ENCODE measurements at places on chromosomes 6 and 20.

DNA sequence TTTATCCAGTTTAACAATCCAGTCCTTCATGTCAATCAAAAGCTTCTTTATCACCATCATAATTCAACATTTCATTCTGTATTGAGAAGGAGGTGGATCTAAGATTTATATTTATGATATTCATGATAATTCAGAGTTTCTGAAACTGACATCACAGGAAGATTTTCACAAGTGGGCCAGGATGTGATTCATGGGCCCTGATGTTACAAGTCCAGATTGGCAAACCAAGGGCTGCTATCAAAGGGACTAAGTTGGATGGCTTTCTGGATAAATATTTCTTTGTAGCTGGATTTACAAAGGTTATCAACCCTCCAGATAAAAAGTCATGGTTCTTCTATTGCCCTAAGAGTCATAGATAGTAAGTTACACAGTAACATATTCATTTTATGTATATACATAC lies 866.5 kb downstream of the KIF16B start:
- no peak for DNase-seq

GRCh38 chr20:62728781-62729300 lies 20.2 kb downstream of the NTSR1 start:
- DNase-seq, result no peak

DNA sequence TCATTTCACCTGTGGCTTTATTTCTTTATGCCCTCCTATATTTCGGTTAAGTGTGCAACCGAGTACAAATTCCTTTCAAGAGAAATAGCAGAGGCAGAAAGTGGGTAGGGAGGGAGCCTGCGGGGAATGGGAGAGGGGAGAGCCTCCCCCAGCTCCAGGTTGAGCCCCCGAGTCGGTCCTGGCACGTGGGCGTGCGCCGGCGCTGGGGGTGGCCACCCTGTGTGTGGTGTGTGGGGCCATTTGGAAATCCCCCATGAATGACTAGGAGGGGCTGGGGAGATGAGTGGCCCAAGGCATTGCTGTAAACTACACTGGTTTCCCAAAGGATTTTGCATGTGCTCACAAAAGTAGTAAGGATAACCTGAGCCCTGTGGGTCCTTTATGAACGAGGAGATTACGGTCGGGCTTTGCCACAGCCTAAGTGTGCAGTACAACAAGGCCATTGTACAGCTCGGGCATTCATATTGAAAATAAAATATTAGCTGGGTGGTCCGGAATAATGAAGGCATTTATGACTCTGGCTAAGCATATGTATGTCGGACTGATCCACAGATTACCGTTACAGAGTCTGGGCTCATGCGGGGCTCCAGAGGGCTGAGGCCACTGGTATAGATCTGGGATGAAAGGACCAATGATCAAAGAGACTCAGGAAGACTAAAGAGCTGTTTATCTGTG lies 84.5 kb upstream of the RALGAPA2 start:
- DNase-seq, result no peak

DNA sequence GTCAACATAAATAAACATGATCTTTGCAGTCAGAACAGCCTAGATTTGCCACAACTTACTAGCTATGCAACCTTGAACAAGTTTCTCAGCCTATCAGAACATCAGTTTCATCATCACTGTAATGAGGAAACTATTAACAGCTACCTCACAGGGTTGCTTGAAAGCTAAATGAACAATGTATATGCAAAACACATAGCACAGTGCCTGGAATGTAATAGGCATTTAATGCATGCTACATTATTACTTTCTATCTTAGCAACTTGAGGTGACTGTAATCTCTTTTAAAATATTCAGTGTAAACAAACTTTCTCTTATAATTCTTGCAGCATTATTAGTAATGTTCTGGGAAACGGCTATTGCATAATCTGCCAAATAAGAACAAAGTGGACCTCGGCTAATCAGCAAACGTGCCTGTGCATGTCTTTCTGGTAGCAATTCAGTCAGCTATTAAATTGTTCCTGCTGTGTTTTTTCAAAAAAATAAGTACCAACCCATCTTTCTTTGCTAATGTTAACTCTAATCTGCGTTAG lies 61.5 kb downstream of the SYNE1 start:
- no peak for DNase-seq

DNA sequence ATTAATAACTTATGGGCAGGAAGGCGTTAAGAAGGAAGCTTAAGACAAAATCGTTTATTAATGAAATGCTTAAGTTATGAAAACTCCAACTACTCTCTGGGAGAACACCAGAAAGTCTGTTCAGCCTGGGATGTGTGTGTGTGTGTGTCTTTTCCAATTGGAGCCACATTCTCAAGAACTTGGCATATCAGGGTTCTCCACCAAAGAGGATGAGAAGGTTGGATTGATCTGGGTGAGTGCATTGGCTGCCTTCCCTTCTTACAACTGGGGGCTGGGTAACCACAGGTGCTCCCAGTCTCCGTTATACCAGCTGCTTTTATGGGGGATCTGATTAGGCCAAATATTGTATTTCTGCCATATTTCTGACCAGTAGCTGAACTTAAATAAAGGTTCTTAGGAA lies 102.1 kb downstream of the MAN1A1 start:
- no peak for DNase-seq

DNA sequence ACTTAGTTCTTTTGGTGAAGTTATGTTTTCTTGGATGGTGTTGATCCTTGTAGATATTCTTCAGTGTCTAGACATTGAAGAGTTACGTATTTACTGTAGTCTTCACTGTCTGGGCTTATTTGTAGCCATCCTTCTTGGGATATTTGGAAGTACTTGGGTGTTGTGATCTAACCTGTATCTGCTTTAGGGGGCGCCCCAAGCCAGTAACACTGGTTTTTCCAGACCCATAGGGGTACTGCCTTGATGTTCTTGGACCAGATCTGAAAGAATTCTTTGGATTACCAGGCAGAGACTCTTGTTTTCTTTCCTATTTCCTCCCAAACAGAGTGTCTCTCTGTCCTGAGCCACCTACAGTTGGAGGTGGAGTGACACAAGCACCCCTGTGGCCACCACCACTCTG lies 309.1 kb upstream of the IMPG1 start:
- no peak for DNase-seq

GRCh38 chr20:44203161-44203560 lies 7.4 kb downstream of the OSER1 start:
- no peak for DNase-seq

DNA sequence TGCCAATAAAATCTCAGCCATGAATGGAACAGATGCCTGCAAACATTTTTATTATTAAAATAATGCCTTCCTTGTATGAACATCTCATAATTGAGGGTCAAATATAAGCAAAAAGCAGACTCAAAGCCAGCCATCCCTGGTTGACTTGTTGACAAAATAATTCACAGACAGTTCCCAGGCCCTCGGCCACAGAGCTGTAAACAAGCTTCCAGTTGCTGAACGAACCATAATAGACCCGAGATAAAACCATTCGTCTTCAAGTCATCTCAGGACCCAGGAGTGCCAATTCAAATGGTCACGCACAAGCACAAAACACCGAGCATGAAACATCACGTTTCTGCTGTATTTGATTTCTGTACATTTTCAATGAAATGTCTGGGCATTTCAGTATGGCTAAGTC lies 113.3 kb upstream of the CDYL start:
- no peak for DNase-seq

GRCh38 chr6:170057961-170058877 lies 232.7 kb downstream of the DLL1 start:
- no peak for DNase-seq

DNA sequence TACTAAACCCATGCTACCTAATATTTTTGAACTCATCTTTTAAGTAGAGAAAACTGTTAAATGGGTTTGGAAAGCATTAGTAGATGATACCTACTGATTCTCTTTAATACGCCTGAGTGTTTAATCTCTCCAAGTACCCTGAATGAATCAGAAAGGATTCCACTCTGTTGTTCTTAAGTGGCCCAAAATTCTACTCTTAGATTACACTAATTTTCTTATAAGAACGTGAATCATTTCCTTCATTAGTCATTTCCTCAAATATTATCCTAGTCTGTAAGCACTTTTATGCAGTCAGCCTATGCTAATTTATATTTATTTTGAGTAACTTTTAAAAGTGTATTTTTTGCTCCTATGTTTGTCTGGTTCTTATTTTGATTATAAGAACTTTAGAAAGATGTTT lies 380.0 kb downstream of the BTBD9 start:
- no peak for DNase-seq

DNA sequence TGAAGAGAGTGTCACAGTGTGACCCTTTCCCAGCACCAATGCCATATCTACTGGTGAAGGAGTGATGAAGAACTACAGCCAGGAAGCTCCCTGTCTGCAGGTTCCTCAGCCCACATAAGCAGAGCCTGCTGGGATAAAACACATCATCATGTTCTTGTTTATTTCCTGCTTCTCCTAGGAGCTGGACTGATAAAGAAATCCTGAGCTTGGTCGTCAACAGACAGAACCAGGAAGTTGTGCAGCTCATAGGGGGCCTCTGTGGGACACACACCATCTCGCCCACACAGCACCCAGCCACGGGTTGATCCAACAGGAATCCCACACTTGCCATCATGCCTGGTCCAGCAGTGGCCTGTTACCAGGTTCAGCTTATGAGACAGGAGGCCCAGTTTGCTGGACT lies 2.8 kb upstream of the CSTL1 start:
- no peak for DNase-seq

DNA sequence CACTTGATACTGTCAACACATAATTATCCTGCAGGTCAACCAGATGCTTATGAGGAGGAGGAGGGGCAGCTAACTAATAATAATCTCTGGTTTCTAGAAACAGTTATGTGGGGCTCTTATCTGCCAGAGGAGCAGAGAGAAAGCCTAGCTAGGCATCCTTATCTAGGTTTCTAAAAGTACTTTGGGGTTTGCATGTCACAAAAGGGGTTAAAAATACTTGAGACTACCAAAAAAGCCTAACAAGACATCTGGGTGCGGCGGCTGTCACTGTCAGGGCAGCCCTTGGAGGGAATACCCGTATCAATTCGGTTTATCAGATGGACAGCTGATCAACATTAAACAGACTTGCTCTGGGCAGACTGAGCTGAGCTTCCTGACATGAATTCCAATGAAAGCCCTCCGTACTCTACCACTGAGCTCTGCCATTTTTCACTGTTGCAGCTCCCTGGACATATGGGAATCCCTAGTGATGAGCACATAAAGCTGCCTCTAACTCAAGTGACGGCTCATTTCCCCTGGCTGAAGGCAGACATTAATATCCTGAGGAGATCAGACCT lies 166.6 kb downstream of the PDSS2 start:
- DNase-seq, result no peak

- DNase-seq, result no peak
Measured at GRCh38 chr6:37260040-37260439, 2.1 kb upstream of the TMEM217 start.

DNA sequence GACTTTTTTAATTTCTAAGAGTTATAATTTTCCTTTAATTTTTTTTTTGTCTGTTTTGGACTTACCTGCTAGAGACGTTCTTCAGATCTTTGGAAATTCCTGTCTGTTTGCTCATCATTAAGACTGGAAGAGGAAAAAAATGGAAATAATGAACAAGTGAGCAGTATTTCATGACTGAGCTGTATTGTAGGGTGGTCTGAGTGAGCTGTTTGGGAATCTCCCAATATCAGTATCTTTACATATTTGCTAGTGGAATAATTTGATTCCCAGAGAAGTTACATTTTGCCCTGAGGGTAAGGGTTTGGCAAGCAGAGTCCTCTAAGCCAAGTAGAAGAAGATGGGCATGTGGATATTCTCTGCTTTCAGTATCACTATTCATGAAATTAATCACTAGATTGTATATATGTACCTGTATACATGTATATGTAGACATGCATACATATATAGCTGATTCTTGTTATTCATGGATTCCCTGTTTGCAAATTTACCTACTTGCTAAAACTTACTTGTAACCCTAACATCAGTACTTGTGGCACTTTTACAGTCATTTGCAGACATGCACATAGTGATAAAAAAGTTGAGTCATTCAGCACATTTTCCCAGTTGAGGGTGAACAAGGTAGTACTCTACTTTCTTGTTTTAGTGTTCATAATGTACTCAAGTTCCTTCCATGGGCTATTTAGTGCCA lies 13.5 kb downstream of the ZC2HC1B start:
- no peak for DNase-seq

GRCh38 chr6:113442040-113442439 lies 415.1 kb upstream of the MARCKS start:
- DNase-seq, result no peak

GRCh38 chr6:45625191-45625664 lies 247.5 kb upstream of the SUPT3H start:
- no peak for DNase-seq

DNA sequence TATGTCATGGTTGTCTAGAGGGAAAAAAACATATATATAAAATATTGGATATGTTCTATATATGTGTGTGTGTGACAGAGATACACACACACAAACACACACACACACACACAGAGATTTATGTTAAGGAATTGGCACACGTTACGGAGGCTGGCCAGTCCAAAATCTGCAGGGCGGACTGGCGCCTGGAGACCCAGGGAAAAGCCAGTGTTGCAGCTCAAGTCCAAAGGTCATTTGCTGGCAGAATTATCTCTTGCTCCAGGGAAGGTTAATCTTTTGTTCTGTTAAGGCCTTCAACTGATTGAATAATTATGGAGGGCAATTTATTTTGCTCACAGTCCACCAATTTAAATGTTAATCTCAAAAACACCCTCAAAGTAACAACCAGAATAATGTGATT lies 37.5 kb upstream of the PDE7B start:
- no peak for DNase-seq

GRCh38 chr6:26175428-26176181 lies 88.4 kb downstream of the HFE start:
- DNase-seq, result no peak

DNA sequence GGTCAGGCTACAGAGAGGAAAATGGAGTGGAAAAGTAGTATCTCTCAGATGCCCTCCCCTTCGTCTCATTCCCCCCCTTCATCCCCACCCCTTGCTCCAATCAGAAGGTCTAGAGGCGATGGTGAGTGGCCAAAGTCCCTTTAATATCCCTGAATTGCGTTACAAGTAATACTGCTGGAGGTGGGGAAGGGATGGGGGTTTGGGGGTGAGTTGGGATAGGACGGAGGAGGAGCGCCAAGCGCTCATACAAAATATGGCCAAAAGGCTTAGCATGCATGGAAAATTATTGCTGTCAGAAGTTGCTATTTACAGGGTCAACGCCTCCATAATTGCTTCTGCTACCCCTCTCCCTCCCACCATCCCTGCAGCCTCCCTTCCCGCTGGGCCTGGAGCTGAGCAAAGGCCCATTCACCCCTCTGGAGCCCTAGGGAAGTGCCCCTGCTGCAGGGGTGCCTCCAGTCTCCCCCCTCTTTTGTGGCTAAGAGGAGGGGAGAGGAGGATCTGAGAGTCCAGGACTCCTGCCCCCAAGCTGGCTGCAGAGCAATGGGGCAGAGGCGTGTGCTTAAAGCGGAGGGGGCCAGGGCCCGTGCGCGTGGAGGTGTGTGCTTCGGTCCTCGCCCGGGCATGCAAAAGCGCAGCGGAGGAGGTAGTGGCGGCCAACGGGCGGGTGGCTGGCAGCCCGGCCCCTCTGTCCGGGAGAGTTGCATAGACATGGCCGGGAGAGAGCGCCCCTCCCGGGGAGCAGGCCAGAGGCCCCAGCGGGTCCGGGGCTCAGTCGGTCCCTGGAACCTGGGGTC lies 8.7 kb upstream of the SRXN1 start:
- DNase-seq, result no peak
